ENCODE measurements at places on chromosomes 4 and X.

DNA sequence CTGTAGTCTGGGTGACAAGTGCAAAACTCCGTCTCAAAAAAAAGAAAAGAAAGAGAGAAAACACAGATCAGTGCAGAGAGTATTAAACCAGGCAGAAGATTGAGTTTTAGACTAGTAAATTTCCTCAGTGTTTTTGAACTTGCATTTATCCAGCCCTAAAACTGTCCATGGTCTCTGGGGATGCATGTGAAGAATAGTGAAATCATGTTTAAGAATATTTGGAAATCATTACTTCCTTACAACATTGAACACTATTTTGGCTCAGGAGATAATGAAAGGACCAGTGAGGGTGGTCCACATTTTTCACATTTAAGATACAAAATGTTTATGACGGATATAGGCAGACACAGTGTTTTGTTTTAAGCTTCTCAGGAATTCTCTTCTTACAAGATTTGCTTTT, 195.8 kb upstream of the RASGEF1B start:
- DNase-seq = no peak

GRCh38 chr4:169658975-169659715, 38.8 kb downstream of the CLCN3 start:
- no peak for DNase-seq

DNA sequence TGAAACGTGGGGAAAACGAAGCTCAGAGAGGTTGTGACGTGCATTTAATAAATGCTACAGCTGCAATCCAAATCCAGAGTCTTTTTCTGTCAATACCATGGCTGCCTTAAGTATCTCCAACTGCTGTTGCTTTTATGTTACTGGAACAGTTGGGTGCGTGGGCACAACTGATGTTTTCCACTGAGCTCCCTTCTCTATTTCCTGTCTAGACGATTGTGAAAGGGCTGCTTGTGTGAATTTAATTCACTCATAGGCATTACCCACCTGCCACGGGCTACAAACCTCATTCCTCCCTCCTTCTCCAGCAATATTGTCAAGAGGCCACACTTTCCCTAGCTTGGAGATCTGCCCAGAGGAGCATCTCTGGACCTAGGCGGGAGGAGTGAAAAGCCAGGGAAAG, 526.0 kb downstream of the MID1IP1 start:
- DNase-seq = no peak

DNA sequence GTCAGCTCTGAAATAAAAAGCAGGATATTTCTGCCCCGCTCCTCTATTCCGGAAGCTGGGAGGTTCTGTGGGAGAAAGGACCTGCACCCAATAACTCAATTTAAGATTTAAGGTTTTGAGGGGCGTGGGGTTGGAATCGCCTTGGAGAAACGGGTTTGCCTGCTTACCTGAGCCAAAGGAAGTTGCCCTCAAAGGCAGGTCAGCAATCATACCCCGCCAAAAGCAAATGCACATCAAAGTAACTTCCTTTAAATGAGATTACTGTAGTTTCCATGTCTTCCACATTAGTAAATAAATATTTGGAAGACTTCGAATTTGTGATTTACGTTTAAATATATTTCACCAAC, 978 bp upstream of the HS3ST1 start:
- DNase-seq = no peak

DNA sequence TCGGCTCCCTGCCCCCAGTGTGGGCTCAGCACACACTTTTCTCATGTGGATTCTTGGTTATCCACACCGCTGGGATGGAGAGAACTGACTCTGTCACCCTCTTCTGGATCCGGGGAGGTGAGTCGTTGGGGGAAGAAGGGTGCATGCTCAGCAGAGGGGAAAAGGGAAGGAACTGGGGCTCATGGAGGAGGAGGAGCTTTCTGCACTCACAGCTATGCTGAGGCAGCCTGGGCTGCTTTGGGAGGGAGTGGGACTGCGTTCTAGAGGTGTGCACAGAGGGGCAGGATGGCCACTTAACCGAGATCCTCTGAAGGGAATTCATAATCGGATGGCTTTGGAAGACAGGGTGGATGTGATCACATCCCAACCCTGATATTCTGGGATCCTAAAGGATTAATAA, 51.6 kb downstream of the RTL5 start:
- DNase-seq = no peak

GRCh38 chr4:90621080-90621479, 493.9 kb downstream of the CCSER1 start:
- no peak for DNase-seq

- peak; percentile 14 for DNase-seq
Observed at GRCh38 chr4:17112292-17112659, 213.8 kb upstream of the LDB2 start.

DNA sequence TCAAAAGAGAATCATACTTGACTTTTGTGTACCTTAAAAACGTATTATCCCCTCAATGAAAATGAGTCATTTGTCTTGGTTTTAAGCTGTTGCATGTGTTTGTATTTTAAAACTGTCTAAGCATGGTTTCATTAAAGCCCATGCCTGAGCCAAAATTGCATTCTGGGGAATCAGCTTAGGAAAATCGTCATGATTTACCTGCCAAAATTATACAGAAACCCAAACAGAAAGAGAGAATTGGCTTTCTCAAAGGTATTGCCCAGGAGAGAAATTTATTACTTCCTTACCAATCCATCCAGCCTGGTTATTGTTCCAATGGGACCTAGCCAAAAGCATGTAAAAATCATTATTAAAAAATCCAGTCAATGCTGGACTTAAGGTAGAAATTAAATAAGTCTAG, 37.6 kb downstream of the GPR174 start:
- DNase-seq = no peak

DNA sequence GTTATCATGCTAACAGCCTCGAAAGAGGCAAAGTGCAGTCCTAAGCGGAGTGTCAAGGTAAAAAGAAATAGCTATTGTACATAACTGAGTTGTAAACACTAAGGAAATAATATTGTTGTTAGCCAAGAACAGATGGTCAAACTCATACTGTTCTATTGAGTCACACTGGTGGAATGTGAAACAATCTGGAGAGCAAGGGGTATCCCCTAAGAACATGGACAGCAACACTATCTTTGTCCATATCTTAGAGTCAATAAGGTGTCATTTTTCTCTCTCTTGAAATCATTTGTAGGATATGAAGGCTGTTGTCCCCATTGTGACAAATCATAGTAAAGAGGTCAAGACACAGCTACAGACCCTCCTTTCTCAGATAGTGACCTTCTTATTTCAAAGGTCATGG, 4.5 kb upstream of the PDGFC start:
- no peak for DNase-seq

DNA sequence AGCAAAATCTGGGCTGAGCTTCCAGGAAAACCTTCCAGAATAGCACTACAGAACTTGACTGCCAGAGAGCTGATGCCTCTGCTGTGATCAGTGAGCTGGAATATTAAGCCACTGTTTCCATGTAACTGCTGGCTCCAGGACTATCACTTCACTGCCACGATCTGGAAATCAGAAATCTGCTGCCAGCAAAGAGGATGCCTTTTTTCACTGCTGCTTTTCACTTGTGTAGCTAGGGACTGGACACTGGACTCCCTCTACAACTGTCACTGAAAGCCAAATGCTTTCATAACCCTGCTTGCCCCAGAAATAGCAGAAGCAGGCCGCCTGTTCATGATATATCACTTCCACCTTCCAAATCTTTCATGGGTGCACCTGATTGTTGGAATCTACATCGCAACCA, 9.4 kb upstream of the AP1S2 start:
- no peak for DNase-seq

GRCh38 chrX:30241724-30242415, at the start of gene MAGEB4:
TSS of gene MAGEB4 (plus strand) at chrX:30242000. CDS start at chrX:30242136, 136 bp downstream.
- no peak for DNase-seq

DNA sequence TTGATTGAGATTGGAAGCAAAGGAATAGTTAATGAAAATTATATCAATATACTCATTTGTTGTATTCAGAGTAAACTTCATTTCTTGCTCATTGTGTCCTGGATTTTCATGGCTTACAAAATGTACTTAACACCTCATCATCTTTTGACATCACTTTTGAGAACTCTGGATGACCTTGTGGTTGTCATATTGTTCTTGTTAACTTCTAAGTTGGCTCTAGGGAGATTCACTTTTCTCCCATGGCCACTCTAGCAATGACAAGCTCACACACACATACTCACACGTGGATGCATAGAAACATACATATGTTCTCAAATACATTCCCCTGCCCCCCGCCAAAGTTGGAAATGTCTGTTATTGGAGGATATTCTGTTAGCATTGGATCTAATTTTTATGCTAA, 15.3 kb downstream of the PHEX start:
- DNase-seq = no peak

DNA sequence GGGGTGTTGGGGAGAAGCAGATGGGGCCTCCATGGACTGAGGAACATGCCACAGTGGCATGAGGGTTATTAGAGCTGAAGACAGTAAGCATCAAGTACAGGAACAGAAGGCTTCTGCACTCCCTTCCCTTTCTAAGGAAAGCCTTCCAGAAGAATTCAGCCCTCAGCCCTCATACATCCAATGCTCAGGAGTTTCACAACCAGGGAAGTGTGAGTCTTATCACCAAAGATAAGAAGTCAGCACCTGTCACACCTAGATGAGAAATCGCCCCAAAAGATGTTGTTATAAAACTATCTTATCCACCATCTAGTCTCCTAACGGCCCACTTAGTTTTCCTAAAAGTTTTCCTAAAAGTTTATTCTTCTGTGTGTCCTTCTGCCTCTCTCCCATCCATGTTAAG, 78.0 kb upstream of the STS start:
- no peak for DNase-seq

DNA sequence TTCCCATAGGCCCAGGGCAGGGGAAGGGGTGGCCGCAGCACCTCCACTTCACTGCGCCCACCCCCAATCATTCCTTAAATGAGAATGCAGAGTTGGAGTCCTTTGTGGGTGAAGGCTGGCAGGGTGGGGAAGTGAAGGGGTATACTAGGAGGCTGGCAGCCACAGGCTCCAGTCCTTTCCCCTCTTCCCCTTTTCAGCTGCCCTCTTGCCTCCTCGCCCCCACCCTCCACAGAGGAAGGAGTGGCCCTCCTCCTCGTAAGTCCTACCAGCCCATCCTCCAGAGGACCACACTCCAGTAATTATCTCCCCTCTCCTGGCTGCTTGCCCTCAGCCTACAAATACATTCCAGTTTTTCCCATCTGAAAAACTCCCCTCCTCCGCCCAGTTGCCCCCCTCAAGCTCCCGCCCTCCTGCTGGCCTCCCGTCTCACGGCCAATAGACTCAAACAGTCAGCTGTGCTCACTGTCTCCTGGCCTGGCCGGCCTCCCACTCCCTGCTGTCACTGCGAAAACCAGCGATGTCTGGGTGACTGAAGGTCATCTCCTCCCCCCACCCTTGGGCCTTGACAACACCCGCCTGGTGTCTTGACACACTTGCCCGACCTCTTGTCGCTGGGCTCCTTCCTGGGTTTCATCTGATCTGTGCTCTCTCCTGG, 38.8 kb downstream of the EFNB1 start:
- no peak for DNase-seq

DNA sequence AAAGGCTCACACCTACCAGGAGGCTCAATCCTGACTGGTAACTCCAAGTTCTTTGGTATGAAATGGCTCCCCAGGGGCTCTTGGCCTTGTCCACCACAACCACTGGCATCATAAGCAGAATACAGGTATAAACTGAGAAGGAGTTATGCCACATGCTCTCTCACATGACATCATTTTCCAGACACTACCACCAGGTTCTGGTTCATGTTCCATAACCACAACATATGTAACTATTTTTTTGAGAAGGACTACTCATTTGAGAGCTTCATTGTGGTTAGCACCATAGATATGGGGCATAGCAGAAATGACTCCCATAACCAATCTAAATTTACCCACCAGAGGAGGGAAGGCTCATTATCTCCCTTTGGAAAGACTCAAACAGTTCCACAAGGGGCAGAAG, 19.6 kb downstream of the PRDM5 start:
- DNase-seq = no peak

- no peak for DNase-seq
Observed at GRCh38 chr4:139798456-139798855, 132.8 kb downstream of the MGST2 start.

DNA sequence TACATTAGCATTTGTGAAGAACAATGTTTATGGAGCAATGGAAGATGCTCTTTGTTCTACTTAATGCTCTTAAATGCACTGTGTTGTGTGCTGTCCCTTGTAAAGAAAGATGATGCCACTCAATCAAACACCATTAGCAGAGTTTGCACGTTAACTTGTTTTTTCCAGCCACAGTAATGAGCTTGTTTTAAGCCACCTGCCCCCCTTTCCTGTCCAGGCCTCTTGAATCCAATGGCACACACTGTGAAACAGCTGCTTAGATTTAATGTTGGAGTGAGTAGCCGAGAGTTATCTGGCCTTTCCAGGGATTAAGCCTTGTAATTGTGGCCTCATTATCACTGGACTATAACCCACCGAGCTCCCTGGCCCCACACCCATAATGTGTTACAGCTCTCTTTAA, 86.0 kb downstream of the PAK3 start:
- DNase-seq = no peak

GRCh38 chr4:10403633-10404445, 53.4 kb downstream of the ZNF518B start:
- peak; percentile 18 for DNase-seq

DNA sequence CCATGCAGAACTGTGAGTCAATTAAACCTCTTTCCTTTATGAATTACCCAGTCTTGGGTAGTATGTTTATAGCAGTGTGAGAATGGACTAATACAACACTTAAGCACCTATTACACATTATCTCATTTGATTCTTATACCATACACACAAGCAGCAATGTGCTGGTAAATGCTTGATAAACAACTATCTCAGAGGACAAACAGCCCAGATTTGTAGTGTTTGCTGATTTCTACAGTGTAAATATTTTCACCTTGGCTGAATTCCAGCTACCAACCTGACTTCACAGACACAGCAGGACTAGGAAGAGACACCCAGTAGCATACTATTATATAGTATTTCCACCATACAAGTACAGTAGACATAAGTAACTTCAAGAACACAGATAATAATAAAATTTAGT, 406.5 kb upstream of the CNKSR2 start:
- no peak for DNase-seq

DNA sequence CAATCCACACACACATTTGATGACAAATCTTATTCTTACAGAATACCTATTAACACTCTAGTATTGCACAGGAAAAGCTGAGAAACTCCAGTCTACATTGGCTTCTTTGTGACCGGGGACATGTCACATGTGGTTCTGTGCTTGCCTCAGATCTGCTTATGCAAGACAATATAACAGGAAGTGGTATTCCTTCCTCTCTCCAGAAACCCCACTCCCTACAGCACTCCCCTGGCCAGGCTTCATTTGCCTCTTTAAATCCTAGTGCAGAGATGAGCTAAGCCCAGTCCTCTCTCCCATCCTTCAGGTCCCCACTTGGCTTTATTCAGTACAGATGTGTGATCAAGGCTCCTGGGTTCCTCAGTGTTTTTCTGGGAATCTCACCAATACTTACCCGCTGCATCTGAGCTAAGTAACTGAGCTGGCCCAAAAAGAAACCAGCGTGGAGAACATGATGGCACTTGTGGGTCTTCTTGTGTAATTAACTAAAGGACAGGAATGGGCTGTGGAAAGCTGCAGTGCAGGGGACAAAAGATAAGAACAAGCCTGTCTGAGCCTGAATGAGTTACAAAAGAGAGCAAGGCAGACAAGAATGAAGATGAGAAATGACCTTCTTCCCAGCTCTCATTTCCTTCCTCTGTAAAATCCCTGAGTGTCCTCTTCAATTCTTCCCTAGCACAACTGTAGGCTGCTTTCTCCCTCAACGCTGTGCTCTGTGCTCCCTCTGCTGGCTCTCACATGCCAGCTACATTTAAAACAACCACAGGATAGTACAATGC, 105.6 kb downstream of the HNRNPD start:
- DNase-seq = peak; percentile 38
